ENCODE measurements at places on chromosomes 12 and 14. TPM values are rescaled to one million over a fixed set of nuclear protein-coding genes. Genes with fewer than 3 reads are reported as not detected.

GYS2 gene
- total RNA-seq: not detected

SDSL gene
- total RNA-seq: 0.82 TPM

DCN gene
- total RNA-seq: 41.6 TPM

CCDC59 gene
- total RNA-seq: 31.8 TPM

ACADS gene
- total RNA-seq: 4.9 TPM

MGP gene
- 2.0 TPM for total RNA-seq

KLHL33 gene
- under 0.01 TPM for total RNA-seq

C3AR1 gene
- 1.6 TPM for total RNA-seq

SCN8A gene
- 46.1 TPM for total RNA-seq

AKAP3 gene
- 4.1 TPM for total RNA-seq

TMTC1 gene
- 17.1 TPM for total RNA-seq

STON2 gene
- 19.2 TPM for total RNA-seq

MGST1 gene
- total RNA-seq: 3.7 TPM

IL26 gene
- total RNA-seq: not detected

FLVCR2 gene
- 2.9 TPM for total RNA-seq

ZCCHC8 gene
- 31.8 TPM for total RNA-seq

C1QL4 gene
- total RNA-seq: 0.41 TPM

SMIM41 gene
- not detected for total RNA-seq

KERA gene
- 1.2 TPM for total RNA-seq

OR4E2 gene
- total RNA-seq: not detected

CLEC14A gene
- 4.5 TPM for total RNA-seq

EML1 gene
- total RNA-seq: 116 TPM

BEGAIN gene
- total RNA-seq: 8.6 TPM

WNT5B gene
- 22.0 TPM for total RNA-seq

SMCO3 gene
- 0.41 TPM for total RNA-seq

PLEK2 gene
- total RNA-seq: 0.41 TPM

ARMH4 gene
- 54.2 TPM for total RNA-seq

PPP4R4 gene
- 1.6 TPM for total RNA-seq

ADGRD1 gene
- total RNA-seq: 4.5 TPM

LRRC10 gene
- total RNA-seq: not detected

ACTN1 gene
- total RNA-seq: 15.1 TPM

CHGA gene
- 39.5 TPM for total RNA-seq

SERPINA10 gene
- total RNA-seq: not detected

FBXL14 gene
- 17.5 TPM for total RNA-seq

APOF gene
- not detected for total RNA-seq

PCK2 gene
- 1.6 TPM for total RNA-seq

PPFIA2 gene
- 152 TPM for total RNA-seq

MYRFL gene
- total RNA-seq: 0.82 TPM

GPR137C gene
- 25.3 TPM for total RNA-seq

KSR2 gene
- 0.82 TPM for total RNA-seq

KLRB1 gene
- total RNA-seq: not detected

Measured in frontal cortex (tissue), 4 donors.